AG08395 (cell line): ENCODE measurements at places on chromosomes 2 and 18.

GRCh38 chr18:67117804-67118203, 398.7 kb downstream of the DSEL start:
- DNase-seq: no peak

DNA sequence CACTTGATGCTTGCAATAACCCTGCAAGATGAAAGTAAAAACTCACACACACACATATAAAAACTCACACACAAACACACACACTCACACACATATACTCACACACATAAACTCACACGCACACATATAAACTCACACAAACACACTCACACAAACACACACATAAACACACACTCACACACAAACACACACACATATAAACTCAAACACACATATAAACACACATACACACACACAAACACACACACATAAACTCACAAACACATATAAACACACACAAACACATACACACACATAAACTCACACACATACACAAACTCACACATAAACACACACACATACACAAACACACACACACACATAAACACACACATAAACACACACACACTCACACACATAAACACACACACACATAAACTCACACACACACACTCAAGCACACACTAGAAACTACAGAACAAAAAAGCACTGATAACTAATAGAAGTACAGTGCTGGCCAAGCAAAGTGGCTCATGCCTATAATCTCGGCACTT, 117.7 kb upstream of the TEKT4 start:
- DNase-seq: no peak

GRCh38 chr18:58323866-58324762, 280.1 kb downstream of the NEDD4L start:
- no peak for DNase-seq

DNA sequence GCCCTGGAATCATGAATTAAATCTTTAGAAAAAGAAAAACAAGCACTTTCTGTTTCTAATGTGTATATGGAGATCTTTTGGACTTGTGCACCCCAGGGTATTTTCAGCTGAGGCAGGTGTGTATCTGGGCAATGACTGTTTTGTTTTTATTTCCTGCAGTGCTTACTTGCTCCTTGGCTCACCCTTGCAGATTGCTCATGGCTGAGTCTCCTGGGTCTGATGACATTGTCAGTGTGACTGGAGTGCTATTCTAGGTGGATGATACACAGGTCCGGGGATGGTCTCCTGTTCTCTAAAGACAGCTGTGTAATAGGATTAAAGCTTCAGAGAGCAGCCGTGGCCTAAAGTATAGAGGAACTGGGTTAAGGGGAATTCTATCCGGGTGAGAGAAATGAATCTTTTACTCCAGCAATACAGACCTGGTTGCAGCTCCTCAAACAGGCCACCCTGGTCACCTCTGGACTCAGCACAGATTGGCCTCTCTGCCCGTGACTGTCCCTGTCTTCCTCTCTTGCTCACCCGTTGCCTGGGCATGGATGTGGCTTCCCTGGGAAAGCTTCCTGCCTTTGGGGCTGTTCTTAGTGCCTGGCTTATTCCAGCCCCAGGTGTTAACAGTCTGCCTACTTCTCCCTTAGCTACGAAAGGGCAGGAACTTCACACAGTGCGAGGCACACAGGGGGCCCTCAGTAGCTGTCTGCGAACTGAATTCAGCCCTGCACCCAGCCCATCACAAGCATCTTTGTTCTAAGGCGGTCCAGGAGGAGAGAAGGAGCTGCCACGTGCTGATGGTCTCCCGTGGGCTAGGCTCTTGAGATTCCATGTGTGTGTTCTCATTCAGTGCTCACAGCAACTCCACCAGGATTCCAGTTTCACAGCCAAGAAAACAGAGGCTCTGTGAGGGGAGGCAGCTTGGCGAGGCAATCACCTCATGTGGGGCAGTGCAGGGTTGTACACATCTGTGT, 84.3 kb downstream of the ACOXL start:
- DNase-seq: no peak

DNA sequence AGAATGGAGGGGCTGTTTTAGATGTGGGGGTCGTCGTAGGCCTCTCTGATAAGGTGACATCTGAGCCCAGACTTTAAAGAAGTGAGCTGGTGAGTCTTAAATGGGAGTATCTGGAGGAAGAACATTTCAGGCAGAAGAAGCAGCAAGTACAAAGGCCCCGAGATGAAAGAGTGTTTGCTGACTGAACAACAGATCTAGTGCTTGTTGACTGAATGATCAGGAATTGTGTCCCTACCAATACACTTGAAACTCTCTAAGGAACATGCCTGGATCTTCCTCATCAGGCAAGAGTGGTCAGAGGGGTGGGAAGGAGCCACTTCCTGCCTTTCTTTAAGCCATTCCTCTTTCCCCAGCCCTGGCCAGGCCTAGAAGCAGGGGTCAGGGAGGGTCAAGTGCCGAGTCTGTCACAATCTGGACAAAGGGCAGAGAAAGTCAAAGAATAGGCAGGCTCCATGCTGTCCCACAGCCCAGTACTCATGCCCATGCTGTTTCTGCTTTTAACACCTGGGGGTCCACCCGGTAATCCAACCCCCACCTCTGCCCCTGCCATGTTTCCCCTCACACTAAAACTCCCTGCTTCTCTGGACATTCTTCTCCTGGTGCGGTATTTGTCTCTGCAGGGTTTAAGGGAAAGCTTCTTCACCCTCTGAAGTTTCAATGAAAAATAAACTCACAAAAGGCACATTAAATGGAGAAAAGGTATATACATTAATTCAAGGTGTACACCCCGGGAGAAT, 3.0 kb upstream of the TMEM37 start:
- no peak for DNase-seq

GRCh38 chr2:168614172-168615018, 158.3 kb downstream of the CERS6 start:
- no peak for DNase-seq

GRCh38 chr2:176560296-176560695, 291.1 kb downstream of the MTX2 start:
- DNase-seq: peak; percentile 54

- no peak for DNase-seq
Measured at GRCh38 chr2:201746551-201746950, 34.2 kb downstream of the ALS2 start.

GRCh38 chr2:66031236-66031635, 403.7 kb upstream of the MEIS1 start:
- no peak for DNase-seq
